Fibroblast of skin of left biceps (primary cell): ENCODE measurements at places on chromosomes 11 and 22.

- no peak for DNase-seq
Observed at GRCh38 chr11:120013325-120014250, 124.3 kb downstream of the TRIM29 start.

GRCh38 chr11:130213979-130214281 is 54.3 kb downstream of the ST14 start:
- no peak for DNase-seq

DNA sequence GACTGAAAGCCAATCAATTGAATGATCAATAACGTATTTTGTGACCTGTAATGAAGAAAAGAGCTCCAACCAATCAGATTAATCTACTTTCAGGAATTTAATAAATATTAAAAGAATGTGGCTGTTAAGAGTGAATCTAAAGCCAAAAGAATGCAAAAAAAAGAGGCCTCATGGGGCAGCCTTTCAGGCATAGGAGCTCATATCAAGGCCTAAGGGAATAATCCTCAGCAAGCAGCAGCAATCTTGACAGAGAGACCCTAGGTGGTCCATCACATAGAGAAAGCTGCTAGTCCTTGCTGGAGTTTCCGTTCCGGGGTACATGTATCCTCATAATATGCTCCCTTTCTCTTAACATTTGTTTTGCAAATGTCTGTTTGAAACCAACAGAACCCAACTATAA is 313.1 kb upstream of the PITPNB start:
- DNase-seq: no peak

DNA sequence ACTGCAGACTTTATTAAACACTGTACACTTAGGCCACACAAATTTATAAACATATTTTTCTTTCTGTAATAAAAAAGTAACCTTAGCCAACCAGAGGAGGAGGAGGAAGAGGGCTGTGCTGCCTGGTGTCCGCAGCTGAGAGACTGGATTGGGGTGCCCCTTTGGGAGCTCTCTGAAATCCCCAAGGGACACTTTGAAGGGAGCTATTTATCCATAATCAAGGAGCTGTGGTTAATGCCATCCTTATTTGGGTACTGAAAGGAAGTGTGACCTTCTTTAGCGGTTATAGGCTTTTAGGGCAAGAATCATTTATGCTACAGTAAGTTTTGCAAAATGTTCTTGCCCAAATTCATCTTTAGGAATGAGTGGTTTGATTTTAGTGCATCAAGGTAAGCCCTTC is 125.8 kb downstream of the RASSF10 start:
- no peak for DNase-seq

DNA sequence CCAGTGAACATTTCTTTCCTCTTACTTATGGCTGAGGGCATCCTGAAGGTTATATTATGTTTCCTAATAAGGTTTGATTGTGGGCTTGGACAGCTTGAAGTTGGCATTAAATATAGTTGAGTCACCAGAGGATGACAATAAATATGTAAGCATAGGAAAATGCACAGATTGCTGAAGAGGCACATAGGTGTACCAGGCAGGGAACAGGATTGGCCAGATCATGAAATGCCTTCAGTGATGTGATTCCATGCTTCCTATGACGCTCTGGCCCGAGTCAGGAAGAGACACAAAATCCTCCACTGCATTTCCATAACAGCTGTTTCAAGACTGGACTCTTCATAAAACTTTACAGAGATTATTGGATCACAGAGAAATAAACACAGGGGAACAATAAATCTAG is 41.4 kb upstream of the SYN3 start:
- DNase-seq: no peak

- no peak for DNase-seq
Observed at GRCh38 chr11:6111673-6112072, 4.2 kb downstream of the OR56B4 start.

GRCh38 chr11:128733440-128734102 is 39.7 kb downstream of the FLI1 start:
- DNase-seq: no peak

- peak; percentile 10 for DNase-seq
Observed at GRCh38 chr11:134691985-134692384, 279.9 kb upstream of the B3GAT1 start.

- DNase-seq: no peak
Observed at GRCh38 chr22:46373921-46374662, 38.6 kb downstream of the TRMU start.

GRCh38 chr22:32341122-32341740 is 16.4 kb upstream of the RFPL3 start:
- no peak for DNase-seq

GRCh38 chr11:9626496-9627394 is 37.1 kb upstream of the SWAP70 start:
- no peak for DNase-seq

- DNase-seq: peak; percentile 55
Observed at GRCh38 chr11:92251980-92252379, 27.4 kb downstream of the FAT3 start.

GRCh38 chr22:46657996-46658947 is 38.1 kb downstream of the GRAMD4 start:
- no peak for DNase-seq

- DNase-seq: no peak
Observed at GRCh38 chr11:121889931-121890330, 226.1 kb downstream of the BLID start.

- no peak for DNase-seq
Observed at GRCh38 chr11:61121192-61121831, 19.0 kb downstream of the CD5 start.

GRCh38 chr11:30758946-30759504 is 172.9 kb upstream of the MPPED2 start:
- DNase-seq: no peak

GRCh38 chr22:35409783-35410662 is 10.1 kb downstream of the MCM5 start:
- no peak for DNase-seq

- no peak for DNase-seq
Observed at GRCh38 chr11:83159902-83160865, 3.3 kb downstream of the PCF11 start.

- no peak for DNase-seq
Observed at GRCh38 chr11:34267417-34267816, 90.4 kb downstream of the ABTB2 start.
